ENCODE measurements at places on chromosomes 11 and 22.

- no peaks in the 10 kb centered on the region for H3K36me3 ChIP-seq
- no peaks in the 10 kb centered on the region for H3K4me1 ChIP-seq
- no peaks in the 10 kb centered on the region for H3K27me3 ChIP-seq
- H3K27ac ChIP-seq: no peak overlapping the region
Observed at GRCh38 chr11:15476371-15476917, 361.7 kb downstream of the INSC start.

- DNase-seq: no peak
- H3K27ac ChIP-seq: no peak overlapping the region
- peaks cover 8% of the 10 kb centered on the region for H3K27me3 ChIP-seq
- no peak overlapping the region for H3K4me3 ChIP-seq
- peaks cover 4% of the 10 kb centered on the region for H3K4me1 ChIP-seq
Observed at GRCh38 chr11:13224324-13224723, 53.3 kb upstream of the BMAL1 start.

- H3K27me3 ChIP-seq: peaks cover 8% of the 10 kb centered on the region
- no peak overlapping the region for H3K4me3 ChIP-seq
- no peaks in the 10 kb centered on the region for H3K36me3 ChIP-seq
Observed at GRCh38 chr11:20353829-20354434, 9.6 kb upstream of the HTATIP2 start.

- H3K27ac ChIP-seq: no peak overlapping the region
- H3K4me3 ChIP-seq: no peak overlapping the region
- H3K36me3 ChIP-seq: no peaks in the 10 kb centered on the region
Observed at GRCh38 chr11:64124147-64124546, 41.8 kb downstream of the MACROD1 start.

DNA sequence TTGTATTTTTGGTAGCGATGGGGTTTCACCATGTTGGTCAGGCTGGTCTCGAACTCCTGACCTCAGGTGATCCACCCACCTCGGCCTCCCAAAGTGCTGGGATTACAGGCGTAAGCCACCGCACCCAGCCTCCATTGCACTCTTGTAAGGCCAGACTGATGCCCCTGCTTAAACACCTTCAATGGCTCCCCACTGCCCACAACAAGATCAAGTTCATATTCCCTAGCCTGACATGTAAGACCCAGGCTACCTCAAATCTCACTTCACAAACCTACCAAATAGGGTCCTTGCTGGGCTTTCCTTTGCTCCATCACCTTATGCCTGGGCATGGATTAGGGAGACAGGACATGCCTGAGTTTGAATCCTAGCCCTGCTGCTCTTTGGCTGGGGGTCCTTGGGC lies 13.1 kb downstream of the UQCR10 start:
- H3K36me3 ChIP-seq: no peaks in the 10 kb centered on the region
- peaks cover 4% of the 10 kb centered on the region for H3K27me3 ChIP-seq
- H3K4me1 ChIP-seq: no peaks in the 10 kb centered on the region

GRCh38 chr22:31045900-31046538 lies 35.1 kb upstream of the SMTN start:
- H3K36me3 ChIP-seq: no peaks in the 10 kb centered on the region
- H3K27me3 ChIP-seq: no peaks in the 10 kb centered on the region
- DNase-seq: no peak
- no peak overlapping the region for H3K27ac ChIP-seq
- no peaks in the 10 kb centered on the region for H3K4me1 ChIP-seq
